ENCODE measurements at places on chromosomes 1 and 21.

DNA sequence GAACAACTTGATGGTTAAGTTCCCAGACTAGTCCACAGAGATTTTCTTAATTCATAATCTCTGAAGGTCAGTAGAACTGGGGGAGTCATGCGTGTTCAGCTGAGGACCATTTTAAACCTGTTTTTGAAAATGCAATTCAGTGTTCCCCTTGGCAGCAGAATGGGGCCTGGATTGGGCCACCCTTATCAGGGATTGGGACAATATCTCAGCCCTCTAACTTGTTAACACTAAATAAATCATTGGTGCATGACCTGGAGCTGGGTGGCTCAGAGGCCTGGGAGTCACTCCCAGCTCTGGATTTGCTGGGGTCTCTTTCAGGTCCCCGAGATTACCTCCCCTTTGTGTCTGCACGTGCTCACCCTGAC is 55.3 kb downstream of the MRPS6 start:
- no peak for DNase-seq

DNA sequence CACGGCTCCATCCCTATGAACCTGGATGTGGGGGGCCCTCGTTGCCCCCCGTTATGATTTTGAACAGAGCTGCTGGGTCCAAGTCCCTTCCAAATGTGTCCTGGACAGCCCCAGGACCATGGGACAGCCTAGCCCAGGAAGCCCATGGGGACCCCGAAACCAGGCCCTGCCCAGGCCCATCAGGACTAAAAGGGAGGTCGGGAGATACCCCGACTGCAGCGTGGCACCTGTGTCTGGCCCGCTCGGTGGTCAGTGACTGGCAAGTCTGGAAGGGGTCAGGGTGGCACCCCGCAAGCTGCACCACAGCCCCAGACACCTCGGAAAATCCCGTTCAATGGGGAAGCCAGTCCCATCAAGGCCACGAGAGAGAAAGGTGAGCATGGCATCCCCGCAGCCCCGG is 10.4 kb upstream of the SRARP start:
- DNase-seq, result no peak

GRCh38 chr1:33660956-33661355 is 188.5 kb downstream of the ZSCAN20 start:
- no peak for DNase-seq

DNA sequence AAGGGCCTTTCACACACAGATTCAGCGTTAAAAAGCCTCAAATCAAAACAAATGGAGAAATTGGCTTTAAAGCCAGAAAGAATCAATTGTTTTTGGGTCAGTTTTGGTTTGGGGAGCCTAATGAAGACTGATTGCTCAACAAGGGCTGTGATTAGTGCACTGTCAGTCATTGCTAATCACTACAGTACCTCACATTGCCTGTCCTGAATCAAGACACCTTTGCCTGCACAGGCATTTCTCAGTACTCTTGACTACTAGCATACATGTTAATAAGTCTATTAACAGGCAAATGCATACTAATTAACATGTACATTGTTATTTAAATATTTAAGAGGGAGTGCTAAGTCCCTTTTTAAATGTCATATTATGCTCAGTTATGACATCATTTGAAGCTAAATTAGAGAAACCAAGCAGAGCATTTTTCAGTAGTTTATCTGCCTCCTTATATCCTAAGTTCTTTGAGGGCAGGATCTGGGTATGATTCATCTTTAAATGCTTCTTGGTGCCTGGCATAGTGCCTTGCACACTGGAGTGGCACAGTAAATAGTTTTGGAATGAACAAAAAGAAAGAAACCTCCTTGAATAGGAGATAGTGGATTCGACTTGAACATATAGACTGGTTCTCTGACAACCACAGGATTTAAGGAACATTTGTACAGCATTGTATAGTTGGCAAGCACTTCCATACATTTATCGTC is 25.8 kb upstream of the CCN1 start:
- no peak for DNase-seq

GRCh38 chr1:24281591-24281990 is 37.6 kb upstream of the GRHL3 start:
- DNase-seq, result no peak

DNA sequence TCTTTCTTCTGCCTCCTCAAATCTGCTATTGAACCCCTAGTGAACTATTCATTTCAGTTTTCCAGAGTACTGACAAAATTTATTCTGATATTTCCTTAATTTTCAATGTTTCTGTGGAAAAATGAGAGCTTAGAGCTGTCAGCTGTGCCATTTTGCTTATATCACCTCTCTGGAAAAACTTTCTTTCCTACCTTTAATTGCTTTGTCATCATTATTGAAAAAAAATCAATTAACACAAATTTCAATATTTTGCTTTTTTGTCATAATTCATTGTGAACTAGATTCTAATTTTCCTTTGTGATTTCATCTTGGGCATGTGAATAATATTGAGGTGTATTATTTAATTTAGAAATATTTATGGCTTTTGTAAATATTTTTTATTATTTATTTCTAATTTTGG is 126.5 kb downstream of the C1orf94 start:
- no peak for DNase-seq

GRCh38 chr1:226786550-226786949 is 47.5 kb upstream of the ITPKB start:
- no peak for DNase-seq

Measured in NCI-H1930 (cell line).